ENCODE measurements at places on chromosomes 12 and 14.

GRCh38 chr14:44339862-44340261 is 167.2 kb downstream of the FSCB start:
- no peak for DNase-seq

DNA sequence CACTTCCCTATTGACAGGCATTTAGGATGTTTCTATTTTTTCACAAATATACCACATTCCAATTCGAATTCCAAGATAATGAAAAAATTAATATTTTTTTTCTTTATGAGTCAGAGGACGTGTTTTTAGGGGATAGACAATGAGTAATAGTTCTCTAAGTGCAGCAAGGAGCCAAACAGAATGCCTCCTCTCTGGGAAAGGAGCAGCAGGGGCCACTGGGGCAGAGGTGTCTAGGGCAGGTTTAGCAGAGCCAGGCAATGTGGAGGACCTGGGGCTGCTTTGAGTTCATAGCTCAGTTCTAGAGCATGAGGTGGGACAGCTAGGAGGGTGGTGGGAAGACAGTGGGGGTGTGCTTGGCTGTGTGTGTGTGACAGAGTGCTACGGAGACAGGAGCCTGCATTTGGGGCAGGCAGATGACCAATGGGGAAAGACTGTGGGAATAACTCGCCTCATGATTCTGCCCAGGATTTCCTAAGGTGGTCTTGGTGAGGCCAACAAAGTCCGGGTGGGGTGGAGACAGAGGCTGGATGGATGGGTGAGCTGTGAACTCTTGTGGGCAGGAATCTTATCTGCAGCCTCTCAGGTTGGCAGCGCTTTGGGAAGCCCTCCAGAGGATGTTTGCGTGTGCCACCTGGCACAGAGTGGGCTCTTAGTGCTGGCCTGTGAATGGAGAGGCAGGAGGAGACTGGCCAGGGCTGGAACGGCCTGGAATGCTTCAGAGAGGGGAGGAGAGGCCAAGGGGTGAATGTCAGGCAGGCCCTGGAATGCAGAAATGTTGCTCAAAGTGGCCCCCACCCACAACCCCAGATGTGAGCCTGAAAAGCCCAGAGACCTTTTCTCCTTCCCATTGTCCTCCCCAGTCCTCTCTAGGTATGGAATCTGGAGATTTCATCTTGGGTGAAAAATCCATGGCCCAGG is 2.4 kb upstream of the KRT7 start:
- peak; percentile 90 for DNase-seq

- peak; percentile 16 for DNase-seq
Observed at GRCh38 chr14:68626386-68626785, 166.5 kb downstream of the ZFP36L1 start.

DNA sequence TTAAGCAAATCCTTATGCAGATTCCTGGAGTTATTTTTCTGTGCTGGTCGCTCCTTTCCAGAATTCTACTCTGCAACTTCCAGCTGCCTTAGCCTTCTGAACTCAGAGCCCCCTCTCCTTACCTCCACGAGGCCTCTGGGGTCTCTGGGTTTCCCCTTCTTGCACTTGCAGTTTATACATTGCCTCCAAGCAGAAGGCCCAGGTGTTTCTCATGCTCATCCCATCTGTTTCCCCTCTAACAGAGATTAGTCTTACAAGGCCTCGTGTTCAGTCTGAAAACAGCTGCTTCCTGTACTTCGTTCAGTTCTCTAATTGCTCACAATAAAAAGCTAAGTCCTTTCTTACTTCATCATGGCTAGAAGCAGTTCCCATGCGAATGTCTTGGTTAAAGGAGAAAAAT is 134.4 kb upstream of the FGD4 start:
- no peak for DNase-seq

GRCh38 chr14:21703357-21704326 is 30.0 kb upstream of the OR4E1 start:
- no peak for DNase-seq

DNA sequence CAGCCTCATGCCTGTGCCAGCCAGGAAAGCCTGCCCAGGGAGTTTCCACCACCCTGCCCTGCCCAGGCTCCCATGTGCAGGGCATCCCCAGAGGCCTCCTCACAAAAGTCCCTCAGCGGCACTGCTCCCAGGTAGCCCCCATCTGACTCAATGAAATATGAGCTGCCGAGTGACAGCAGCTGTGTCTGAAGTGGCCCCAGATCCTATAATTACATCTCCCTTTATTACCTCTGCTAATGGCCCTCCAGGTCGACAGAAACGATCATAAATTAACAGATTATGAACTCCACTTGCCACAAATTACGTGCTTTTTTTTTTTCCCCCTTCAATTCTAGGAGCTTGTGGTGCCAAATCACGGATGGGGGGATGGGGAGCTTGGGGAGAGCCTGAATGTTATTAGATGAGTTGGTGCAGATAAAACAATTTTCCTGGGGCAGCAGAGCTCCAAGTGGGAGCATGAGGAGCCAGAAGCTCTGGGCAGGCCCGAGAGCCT is 110.4 kb downstream of the ESRRB start:
- DNase-seq = no peak

GRCh38 chr12:67035121-67035520 is 234.0 kb upstream of the CAND1 start:
- no peak for DNase-seq

- DNase-seq = no peak
Observed at GRCh38 chr14:102819176-102819628, 42.0 kb downstream of the TRAF3 start.

DNA sequence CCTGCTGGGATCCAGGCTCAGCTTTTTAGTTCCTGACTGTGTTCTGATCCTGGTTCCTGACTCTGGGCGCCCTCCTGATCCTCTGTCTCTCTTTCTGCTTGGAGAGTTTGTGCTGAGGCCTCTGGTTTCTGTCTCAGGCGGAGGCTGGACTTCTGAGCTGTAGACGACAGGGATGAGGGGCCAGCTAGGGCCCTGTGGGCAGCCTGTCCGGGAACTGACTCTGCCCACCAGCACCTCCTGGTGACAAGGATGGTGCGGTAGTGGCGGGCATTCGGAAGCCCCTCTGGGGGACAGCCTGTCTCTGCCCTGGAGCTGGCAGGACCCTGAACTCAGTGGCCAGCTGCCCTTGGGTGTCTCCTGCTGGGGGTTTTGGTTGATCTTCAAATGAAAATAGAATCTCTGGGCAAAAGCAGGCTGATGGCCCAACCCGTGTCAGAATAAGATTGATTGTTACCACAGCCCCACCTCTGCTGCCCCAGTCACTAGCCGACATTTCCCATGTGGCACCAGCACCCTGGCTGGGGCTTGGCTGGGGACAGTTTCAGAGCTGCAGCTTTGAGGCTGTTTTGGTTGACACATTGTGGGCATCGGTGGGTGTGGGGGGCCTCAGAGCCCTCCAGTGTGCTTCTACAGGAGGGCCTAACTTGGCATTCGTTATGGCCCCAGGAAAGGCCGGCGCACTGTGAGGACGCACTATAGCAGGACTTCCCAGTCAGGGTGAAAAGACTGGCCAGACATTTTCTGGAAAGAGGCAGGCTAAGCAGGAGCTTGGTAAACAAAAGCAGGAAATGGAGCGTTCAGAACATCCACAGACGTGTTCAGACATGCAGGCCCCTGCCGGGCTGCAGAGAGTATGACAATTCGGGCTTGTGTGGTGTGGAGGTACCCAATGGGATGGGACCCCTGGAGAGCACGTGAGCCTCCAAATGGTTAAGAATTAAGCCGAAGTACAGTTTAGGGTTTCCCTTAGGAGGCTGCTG is 16.2 kb downstream of the KRT80 start:
- DNase-seq = no peak

DNA sequence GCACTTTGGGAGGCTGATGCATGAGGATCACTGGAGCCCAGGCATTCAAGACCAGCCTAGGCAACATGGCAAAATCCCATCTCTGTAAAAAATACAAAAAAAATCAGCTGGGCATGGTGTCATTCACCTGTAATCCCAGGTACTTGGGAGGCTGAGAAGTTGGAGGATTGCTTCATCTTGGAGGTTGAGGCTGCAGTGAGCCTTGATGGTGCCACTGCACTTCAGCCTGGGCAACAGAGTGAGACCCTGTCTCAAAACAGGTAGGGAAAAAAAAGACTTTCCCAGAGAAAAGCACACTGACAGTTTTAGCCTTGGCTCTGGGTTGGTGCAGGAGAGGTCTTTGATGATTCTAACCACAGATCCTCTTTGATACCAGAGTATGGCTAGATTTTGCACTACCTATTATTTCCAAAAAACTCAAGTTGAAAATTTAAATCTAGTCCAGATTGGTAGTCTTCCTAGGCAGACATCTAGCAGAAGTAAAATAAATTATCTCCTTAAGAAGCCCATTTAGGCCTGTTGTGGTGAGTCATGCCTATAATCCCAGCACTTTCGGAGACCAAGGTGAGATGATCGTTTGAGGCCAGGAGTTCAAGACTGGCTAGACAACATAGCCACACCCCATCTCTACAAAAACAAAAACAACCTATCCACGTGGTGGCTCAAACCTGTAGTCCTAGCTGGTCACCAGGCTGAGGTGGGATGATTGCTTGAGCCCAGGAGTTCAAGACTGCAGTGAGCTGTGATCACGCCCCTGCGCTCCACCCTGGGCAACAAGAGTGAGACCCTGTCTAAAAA is 18.6 kb downstream of the LARP4 start:
- no peak for DNase-seq

- DNase-seq = no peak
Observed at GRCh38 chr14:92676403-92677086, 71.9 kb downstream of the LGMN start.

- DNase-seq = no peak
Observed at GRCh38 chr14:101920271-101920670, 44.1 kb upstream of the DYNC1H1 start.

DNA sequence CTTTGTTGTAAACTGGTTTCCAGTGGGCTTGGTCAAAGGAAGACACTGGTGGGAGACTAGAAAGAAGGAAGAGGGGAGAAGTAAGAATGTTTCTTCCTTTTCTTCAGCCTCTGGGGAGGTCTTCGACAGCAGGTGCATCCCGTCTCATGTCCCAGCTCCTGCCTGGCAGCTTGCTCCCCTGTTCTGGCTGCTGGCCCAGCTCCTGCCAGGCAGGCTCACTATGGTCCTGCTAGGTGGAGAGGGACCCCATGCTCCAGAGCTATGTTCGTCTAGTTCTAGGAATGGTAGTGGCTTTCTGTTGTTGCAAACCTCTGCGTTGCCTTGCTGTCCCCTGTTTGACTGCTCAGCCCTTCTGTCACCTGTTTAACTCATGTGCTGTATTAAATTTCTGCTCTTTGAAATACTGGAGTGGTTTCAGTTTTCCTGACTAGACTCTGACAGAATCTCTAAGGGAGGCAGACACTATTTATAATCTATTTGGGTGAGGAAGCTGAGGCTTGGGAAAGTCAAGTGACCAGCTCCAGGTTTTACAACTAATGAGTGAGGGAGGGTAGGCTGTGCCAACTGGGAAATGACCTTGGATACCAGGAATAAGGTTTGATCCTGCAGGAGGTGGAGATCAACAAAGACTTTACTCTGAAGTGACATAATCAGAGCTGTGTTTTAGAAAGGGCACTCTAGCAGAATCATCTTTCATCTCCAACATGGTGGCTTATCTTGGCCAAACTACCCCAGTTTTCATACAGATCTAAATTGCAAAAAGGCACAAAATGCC is 94.7 kb upstream of the DDHD1 start:
- no peak for DNase-seq

DNA sequence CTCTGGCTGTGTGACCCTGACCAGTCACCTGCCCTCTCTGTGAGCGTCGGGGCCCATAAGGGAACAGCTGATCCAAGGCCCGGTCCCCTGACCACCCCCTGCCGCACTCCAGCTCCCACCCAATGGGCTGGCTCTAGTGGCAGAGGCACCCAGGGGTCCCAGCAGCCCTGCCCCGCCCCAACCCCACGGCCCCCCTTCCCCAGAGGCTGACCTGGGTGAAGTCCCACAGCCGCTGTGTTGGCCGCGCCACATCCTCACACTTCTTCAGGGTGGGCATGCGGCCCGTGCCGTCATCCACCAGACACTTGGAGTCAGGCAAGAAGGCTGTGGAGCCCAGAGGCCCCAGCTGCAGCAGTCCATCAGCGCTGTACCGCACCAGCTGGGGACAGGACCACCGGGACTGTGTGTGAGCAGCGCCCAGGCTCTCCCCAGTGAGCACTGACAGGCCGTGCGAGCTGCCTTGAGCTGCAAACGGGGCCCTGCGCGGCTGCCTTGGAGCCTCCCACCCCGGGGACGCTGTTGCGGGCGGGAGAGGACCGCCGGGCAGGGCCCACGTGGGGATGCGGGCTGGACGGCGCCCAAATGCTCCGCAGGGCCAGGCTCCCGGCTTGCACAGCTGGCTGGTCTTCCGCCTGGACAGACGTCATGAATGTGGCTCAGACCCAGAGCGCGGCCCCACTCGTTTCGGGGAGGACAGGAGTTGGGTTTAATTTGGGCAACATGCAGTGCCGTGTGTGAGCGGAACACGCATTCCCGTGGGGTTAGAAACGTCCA is 53.5 kb downstream of the NOC4L start:
- peak; percentile 16 for DNase-seq

- no peak for DNase-seq
Observed at GRCh38 chr14:69291891-69292561, 32.1 kb downstream of the GALNT16 start.

GRCh38 chr12:83114966-83115365 is 428.3 kb downstream of the TMTC2 start:
- no peak for DNase-seq

DNA sequence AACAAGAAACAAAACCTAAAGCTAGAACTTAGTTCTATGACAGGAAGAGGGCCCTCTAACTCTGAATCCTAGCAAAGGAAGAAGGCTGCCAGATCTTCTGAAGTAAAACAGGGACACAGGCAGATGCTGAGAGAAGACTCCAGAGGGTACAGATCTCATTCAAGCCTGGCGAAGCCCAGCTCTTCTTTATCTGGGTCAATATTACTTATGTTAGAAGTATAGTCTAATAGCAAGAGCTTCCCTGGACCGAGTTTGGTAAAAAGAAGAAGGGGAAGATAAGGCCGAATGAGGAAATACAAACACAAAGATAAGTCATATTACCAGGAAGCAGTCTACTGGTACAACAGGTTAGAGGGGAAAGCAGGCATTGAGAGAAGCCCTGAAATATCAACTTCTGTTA is 79.9 kb upstream of the CCDC91 start:
- peak; percentile 46 for DNase-seq

GRCh38 chr14:63460680-63461369 is 82.4 kb downstream of the PPP2R5E start:
- DNase-seq = no peak

DNA sequence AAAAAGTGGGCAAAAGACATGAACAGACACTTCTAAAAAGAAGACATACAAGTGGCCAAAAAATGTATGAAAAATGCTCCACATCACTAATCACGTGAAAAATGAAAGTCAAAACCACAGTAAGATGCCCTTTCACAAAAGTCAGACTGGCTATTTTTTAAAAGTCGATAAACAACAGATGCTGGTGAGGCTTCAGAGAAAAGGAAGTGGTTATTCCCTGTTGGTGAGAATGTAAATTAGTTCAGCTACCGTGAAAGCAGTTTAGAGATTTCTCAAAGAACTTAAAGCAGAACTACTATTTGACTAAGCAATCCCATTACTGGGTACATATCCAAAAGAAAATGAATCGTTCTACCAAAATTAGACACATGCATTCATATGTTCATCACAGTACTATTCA is 237.0 kb downstream of the KIF21A start:
- DNase-seq = no peak

- no peak for DNase-seq
Observed at GRCh38 chr12:92365333-92365732, 219.7 kb upstream of the BTG1 start.

- no peak for DNase-seq
Observed at GRCh38 chr12:104650541-104650940, 193.8 kb downstream of the CHST11 start.
